ENCODE measurements at places on chromosomes 12 and 14.

DNA sequence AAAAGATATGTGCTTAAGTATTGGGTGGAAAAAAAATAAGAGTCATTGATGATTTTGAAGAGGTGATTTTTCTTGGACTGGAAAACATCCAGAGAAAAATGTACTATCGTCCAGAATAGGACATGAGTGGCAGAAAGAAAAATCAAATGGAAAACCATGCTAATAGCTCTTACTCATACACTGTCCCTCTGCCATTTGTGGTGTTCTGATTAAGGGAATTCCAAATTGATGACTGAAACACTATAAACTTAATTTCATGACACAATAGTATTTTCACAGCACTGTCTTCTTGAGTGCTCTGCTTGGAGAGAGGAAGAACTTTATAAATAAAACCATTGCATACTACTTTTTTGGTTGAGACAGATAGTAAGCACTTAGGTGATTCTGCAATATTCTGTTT, 72.4 kb downstream of the USP15 start:
- no peak for DNase-seq

GRCh38 chr14:50744231-50744630, 76.1 kb upstream of the SAV1 start:
- DNase-seq, result no peak

GRCh38 chr12:126432780-126433179, 1367.5 kb downstream of the AACS start:
- DNase-seq, result no peak

DNA sequence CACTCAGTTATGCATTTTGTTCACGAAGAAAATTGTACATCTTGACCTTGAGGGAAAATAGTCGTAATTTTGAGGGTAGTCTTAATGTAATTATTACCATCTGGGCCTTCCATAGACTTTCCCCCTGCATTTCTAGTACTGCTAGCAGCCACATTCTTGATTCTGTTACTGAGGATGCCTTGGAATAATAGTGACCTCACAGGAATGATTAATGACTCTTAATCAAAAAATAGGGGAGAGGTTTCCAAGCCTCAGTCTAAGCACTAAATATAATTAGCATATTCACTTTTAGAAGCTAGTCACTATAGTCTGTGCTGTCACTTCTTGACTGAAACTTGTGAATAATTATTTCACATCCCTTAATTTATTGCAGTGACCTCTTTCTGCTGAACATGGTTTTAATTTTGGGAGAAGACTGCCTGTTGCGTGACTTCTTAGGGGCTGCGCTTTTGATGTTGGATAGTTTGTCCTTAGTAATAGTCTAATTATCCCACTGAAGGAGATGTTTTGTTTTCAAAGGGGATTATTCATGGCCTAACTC, 400.5 kb downstream of the ADAMTS20 start:
- DNase-seq, result no peak

DNA sequence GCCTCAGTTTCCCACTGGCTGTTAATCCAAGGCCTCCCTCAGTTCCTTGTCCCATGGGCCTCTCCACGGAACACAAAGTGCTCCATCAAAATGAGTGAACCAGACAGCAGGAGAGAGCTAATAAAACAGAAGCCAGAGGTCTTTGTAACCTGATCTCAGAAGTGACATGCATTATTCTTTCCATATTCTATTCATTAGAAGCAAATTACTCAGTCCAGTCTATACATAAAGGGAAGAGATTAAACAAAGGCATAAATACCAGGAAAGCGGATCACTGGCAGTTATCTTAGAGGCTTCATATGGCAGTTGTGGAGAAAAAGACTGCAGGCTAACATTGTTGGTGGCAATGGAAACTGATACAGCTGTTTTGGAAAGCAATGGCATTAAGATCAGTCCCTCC, 170.6 kb upstream of the GARIN6 start:
- DNase-seq, result no peak

Measured in frontal cortex (tissue), 4 donors.